ENCODE measurements at places on chromosomes 7 and 10.

- no peak for DNase-seq
Observed at GRCh38 chr7:11192506-11192905, 218.8 kb downstream of the PHF14 start.

DNA sequence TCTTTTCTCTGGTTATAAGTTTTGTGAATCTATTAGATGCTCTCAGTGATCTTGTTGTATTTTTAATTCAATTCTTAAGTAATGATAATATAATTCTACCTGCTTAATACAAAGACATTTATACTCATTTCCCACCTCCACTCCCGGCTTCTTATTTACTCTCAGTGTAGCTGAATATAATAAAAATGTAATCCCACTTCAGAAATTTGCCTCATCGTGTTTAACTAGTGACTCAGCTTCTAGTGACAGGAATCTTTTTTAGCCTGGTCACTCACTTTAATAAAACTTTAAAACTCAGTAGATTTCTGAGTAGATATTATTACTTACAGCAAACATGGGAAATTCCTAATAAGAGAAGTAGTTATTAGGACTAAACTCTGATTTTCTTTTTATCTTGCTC lies 1506.2 kb upstream of the LRRTM3 start:
- no peak for DNase-seq

DNA sequence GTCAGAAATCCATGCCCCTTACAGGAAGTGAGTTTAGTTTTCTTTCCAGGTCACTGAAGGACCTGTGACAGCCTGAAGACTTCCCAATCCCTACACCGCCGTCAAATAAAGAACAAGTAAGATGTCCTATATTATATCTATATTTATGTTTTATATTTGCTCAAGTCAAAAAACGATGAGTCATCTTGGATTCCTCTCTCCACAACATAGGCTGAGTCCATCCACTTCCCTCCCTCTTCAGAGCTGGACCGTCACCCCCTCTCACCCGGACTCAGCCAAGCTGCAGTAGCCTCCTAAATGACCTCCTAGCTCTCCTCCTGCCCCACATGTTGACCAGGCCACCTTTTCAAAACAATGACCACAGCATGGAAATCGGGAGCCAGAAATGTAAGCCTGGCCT lies 53.5 kb downstream of the GLI3 start:
- no peak for DNase-seq

DNA sequence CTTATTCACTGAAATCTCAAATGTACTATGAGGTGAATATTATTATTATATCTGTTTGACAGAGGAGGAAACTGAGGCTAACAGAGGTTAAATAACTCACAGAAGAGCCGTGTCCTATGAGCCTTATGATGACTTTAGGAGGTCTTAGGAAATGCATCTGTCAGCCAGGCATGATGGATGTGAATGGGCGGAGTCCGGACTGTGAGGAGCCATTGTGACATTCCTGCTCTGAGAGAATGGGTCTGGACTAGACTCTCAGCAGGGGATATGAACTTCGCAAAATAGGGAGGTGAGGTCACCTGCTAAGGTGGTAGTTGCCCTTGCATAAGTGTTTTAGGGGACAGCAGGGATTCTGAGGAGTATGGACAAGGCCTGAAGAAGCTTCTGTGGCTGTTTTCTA lies 153.6 kb downstream of the TMEM178B start:
- DNase-seq = no peak

GRCh38 chr10:103763374-103764202 lies 91.8 kb downstream of the SH3PXD2A start:
- DNase-seq = peak; percentile 83

DNA sequence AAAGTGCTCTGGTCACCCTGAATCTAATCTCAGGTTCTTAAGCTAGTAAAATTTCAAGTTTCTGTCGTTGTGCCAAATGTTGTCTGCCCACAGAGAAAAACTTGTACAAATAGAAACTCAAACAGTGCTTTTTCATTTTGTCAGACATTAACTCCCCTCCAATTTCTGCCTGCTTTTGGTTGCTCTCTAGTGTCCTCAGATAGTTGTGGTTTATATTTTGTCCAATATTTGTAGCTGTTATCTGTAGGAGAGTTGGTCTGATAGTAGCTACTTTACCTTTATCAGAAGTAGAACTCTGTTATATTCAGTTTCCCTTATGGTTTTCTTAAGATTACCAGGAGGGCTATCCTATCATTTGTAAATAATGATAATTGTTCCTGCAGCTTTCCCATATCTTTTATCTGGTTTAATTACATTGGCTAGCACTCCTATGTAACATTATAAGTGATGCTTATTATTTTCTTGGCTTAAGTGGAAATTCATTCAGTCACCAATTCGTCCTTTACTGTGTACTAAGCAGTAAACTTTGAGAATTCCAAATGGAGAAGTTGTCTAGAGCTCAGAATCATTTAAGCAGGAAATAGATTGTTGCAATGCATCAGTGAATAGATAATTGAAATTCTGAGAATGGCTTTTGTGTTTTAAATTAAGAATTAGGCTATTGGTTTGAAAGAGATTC lies 91.0 kb downstream of the ANKIB1 start:
- no peak for DNase-seq

DNA sequence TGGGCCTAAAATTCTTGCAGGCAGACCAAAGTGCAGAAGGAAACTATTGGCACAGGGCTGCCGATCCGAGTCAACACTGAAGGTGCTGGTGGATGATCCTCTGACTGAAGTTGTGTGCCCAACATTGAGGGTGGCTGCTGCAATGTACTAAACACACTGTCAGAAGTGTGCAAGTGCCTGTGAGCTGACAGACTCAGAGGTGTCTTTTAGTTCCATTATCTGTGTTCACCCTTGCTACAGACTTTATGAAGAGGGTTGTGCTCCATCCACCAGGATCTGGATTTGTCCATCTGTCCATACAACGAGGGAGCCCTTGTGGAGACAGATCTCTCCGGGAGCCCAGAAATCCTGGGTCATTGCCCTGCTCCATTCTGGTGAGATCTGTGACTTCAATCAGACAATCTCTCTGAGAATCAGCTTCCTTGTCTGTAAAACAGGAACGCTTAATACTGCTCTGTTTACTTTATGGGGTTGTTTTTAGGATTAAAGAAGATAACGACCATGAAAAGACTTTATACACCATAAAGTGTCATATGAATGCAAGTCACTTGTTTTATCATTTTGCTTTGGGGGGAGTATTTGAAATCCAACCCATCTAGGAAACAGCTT lies 9.5 kb upstream of the TRPV6 start:
- no peak for DNase-seq

GRCh38 chr10:26857991-26858706 lies 2.6 kb downstream of the ABI1 start:
- no peak for DNase-seq

DNA sequence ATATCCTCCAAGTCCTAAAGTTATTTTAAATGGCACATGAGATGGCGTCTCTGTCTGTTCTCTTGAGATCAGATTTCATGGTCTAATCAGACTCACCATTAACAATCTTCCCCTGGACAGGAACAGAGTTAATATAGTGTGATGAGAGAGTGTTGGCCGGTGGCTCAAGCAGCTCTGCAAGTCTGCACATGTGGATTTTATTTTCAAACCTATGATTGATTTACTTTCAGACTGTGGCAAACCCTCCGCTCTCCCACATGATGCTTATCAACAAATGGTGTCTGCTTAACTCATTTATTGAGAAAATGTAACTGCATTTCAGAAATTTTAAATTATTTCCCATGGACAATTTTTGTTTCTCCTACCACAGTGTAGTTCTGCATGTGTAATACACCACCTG lies 46.5 kb upstream of the HGF start:
- DNase-seq = no peak

DNA sequence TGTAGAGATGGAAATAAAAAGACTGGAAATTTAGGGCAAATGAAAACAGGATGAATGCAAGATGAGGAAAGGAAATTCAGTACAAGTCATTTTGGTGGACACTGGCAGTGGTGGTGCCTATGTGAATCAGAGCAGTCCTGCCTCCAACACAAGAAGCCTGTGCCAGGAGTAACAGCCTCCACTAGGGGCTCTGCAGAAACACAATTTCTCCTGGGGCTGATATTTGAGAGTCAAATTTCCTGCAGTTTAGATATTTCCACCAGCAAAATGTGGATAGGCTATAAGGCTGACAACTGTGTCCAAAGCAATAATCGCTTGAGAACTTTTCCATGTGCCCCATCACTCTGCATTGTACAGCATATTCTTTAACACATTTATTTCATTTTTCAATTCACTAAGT lies 4.7 kb upstream of the PLXDC2 start:
- DNase-seq = no peak

DNA sequence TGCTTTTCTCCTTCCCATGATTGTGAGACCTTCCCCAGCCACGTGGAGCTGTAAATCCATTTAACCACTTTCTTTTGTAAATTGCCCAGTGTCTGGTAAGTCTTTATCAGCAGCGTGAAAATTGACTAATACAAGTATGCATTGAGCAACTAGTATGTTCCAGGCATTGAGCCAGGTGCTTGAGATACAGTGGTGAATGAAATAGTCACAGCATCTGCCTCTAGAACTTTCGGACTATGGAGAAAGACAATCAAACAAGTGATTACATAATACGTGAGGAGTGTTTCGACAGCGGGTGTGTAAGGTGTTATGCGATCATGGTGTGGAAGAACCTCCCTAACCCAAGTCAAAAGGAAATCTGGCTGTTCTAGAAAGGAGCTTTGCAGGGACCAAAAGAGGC lies 21.6 kb upstream of the NUP205 start:
- no peak for DNase-seq

GRCh38 chr7:5797716-5798115 lies 16.3 kb upstream of the RNF216 start:
- no peak for DNase-seq

DNA sequence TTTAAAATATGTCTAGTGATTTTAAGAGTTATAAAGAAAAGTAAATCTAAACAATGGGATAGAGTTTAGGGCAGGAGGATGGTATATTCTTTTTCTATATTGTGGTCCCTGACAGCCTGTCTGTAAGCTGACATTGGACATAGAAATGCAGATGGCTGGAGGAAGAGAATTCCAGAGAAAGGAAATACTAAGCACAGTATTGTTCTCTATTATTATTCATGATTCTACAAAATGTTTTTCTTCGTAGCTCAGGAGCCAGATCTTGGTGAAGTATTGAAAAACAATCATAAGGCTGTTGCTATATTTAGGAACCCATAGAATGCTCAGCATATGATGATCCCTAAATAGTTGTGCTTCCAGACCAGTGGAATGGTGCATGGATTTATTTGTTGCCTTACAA lies 117.0 kb upstream of the FAM3C start:
- DNase-seq = no peak

DNA sequence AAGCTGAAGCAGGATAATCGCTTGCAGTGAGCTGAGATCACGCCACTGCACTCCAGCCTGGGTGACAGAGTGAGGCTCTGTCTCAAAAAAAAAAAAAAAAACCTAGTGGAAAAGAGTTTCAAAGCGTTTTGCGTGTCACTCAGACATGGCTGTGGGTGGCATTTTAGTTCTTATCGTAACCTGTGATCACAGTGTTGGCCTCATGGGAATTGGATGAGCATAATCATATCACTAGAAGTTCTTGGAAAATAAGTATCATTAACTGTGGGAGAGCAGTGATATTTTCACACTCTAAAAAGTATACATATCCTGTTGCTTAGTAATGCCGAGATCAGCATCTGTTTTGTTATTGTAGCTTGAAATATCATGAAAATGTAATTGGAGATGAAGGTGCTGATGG lies 92.6 kb downstream of the CREM start:
- no peak for DNase-seq

GRCh38 chr7:77837275-77837674 lies 38.7 kb downstream of the PHTF2 start:
- no peak for DNase-seq

DNA sequence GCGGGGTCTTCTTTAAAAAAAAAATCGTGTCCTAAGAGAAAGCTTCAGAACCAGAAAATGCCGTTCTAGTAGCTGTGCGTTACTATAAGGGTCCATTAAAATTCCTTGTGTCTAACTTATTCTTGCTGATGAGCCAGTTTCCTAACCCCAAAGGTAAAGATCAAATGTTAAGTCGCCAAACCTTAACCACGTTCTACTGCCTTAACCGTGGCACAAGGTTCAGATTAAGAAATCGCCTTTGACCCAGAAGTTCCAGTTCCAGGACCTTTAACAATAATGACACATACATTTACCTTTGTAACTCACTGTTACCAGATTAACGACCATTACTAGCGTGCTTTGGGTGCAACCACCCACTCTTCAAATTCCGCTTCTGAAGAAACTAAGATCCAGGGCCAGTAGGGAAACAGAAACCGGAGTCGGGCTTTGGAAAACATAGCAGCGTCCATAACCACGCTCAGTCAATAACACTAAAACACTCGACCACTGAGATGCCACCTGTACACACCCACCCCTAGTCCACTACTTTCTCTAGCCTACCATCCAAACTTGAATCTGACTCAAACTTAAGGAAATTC lies 620 bp downstream of the BET1 start:
- no peak for DNase-seq

DNA sequence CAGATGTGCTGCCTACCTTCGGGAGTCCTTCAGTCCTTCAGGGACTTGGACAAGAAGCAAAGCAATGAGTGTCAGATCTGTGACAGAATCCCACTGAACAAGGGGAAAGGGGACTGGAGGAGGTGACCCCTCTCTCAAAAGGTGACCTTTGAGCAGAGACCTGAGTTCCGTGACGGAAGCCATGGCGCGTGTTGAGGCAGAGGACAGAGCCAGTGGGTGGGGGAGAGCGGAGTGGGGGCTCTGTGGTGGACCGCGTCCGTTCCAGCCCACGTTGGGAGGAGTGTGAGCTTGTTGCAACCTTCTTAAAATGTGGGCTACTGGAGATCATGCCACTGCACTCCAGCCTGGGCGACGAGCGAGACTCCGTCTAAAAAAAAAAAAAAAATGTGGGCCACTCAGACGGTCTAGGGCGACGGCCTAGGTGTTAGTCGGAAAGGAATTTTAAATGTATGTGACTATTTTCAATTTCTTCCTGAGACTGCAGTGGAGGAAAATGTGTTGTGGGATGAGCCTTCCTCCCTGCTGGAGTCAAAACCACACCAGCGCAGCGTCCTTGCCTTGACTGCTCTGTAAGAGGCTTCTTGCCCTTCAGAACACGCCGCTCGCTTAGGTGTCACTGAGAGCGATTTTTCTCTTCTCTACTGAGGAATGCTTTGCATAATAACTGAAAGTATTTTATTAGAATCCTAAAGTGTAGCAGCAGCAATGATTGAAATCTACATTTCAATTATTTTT lies 272.7 kb downstream of the CELF2 start:
- DNase-seq = no peak

DNA sequence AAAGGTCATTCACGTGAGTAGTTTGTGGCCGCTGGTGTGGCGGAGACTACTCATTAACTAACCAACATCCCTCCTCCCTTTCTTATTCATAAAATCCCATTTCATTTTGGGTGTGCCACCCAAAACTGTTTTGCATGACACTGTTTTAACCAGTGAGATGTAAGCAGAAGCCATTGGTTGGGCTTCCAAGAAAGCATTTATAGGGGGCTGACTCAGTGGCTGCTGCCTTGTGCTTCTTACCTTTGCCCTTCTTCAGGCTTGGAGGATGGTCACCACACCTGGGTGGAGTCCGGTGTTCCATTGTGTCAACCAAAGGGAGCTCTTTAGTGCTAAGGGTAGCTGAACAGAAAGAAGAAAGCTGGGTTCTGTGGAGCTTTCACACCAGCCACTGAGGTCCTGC lies 37.2 kb upstream of the EPC1 start:
- no peak for DNase-seq

Data from bone marrow (tissue), 2 donors.